ENCODE measurements at places on chromosomes 12 and 14.

- DNase-seq, result no peak
These were observed 53.1 kb downstream of the BRMS1L start for GRCh38 chr14:35879151-35879648.

- no peak for DNase-seq
These were observed 131.4 kb downstream of the BBS10 start for GRCh38 chr12:76216585-76217472.

DNA sequence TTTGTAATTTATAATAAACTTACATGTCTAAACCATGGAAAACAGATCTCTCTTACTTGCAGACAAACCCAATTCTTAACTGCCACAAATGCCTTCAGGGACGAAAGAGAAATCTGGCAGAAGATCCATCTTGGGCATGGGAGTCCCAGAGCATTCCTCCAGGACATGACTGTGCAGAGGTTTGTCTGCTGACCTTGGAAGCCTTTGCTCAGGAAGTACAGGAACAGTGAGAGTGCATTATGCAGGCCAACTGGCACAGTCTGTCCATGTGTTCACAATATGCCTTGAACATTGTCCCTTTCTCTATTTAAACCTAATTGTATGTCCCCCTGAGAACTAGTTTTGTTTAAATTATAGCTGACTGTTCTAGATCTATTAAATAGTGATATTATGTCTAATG, 467.1 kb downstream of the ATP23 start:
- no peak for DNase-seq

DNA sequence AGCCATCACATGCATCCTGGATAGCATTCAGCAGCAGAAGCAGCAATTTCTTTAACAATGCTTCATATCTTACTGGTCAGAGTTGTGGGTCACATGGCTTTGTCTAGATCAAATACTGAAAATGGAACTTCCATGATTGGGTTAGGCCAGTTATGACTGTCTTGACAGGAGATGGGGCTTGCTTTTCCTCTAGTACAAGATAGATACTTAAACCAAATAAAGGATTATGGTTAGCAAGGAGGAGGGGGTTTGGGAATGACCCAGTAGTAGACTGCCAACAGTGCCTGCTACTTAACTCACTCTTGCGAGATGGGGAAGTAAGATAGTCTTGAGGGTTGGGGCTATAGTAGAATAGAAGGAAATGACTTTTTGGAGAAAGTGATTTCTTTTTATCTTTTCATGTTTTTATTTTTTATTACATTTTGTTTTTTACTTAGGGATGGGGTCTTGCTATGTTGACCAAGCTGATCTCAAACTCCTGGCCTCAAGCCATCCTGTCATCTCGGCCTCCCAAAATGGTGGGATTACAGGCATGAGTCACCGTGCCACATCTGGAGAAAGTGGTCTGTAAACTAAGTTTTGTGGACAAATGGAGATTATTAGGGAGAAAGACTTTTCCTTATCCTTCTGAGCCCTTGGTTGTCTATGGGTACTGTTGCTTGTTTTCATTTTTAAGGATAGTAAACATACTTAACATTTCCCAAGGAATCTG, 37.6 kb downstream of the WNK1 start:
- no peak for DNase-seq

GRCh38 chr12:23803540-23803939, 145.9 kb downstream of the SOX5 start:
- DNase-seq, result no peak

DNA sequence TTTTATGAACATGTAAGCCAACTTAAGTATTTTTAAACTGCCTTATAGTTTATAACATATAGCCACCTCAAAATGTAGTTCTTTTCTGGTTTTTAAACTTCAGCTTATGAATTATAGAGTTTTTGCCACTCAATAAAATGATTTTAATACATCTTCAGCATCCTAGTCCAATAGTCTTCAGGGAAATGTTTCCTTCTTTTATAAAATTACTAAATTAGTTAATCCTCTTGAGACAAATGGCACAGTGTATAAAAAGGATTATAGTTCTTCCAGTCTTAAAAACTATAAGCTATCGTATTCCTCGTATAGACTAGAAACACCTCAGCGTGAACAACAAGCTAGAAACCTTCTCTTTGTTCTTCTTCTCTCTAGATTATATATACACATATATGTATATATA, at the start of gene OR6C74:
Gene OR6C74, plus strand, starts transcription at position 301 of the 400 bp plus-strand sequence. CDS start 2,679 bp downstream, outside the sequence.
- DNase-seq, result no peak

- DNase-seq, result peak; percentile 39
These were observed 2.0 kb upstream of the ATN1 start for GRCh38 chr12:6925540-6926279.

DNA sequence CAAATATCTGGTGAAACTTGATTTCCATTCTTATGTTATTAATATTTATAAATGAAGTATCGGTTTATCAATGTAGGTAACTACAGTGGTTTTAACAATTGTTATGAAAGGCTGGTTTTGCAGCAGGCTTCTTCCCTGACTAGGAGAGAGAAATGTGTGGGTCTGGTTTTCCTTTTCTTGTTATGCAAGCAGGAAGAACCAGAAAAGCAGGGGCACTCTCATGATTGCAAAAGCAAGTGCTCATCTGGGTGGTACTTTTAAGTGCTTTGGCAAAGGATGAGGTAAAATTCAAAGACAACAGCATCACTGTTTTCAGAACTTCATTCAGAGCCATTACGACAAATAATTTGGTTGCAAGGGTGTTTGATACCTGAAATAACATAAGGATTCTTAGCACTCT, 105.6 kb downstream of the PTPRO start:
- no peak for DNase-seq

GRCh38 chr12:12406762-12407161, 49.9 kb downstream of the BORCS5 start:
- no peak for DNase-seq

DNA sequence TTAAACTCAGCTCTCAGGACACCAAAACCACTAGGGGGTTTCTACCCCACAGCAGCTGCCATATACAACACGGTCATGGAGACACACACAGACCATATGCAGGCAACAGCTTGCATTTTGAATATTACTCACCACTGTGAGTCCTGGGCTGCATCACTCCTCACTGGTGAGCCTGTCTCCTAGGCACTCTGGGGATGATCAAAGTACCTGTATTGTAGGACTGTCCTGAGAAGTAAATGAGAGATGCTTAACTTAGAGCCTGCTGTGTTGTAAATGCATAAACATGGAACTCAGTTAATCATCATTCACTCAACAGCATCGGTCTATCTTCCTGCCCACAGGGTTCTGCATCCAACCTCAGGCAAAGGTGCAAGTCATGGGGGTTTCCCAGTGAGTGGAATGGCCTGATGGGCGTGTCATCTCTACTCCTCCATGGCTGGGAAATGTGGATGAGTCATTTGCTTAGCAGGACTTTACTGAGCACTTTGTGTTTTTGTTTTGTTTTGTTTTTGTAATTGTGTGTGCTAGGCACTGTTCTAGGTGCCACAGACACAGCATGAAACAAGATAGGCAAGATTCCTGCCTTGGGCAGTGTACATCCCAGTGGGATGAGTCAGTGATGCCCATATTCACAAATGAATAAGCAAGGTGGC, 1141.2 kb upstream of the TMEM132C start:
- no peak for DNase-seq

- DNase-seq, result no peak
These were observed 68.1 kb downstream of the TTC9 start for GRCh38 chr14:70709726-70710382.

GRCh38 chr12:124470139-124470538, 97.3 kb downstream of the NCOR2 start:
- DNase-seq, result no peak

- no peak for DNase-seq
These were observed 120.0 kb downstream of the KCNA5 start for GRCh38 chr12:5163661-5164060.

DNA sequence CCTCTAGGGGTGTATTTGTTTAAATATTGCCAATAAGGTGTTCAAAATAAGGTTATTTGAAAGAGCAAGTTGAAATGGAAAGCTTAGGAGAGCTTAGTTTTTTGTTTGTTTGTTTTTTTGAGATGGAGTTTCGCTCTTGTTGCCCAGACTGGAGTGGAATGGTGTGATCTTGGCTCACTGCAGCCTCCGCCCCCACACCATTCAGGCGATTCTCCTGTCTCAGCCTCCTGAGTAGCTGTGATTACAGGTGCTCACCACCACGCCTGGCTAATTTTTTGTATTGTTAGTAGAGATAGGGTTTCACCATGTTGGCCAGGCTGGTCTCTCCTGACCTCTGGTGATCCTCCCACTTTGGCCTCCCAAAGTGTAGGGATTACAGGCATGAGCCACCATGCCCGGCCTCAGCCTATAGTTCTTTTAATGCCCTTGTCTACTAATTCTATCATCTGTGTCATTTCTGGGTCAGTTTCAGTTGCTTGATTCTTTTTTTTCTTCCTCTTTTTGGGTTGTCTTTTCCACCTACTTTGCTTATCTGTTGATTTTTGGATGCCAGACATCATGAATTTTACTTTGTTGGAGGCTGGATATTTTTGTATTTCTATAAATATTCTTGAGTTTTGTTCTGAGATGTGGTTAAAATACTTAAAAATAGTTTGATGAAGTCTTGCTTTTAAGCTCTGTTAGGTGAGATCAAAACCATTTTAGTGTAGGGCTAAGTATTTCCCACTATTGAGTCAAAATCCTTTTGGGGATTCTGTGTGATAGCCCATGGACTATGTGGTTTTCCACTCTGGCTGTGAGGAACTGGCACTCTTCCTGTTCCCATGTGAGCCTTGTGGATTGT, 18.7 kb downstream of the RCOR1 start:
- DNase-seq, result no peak

DNA sequence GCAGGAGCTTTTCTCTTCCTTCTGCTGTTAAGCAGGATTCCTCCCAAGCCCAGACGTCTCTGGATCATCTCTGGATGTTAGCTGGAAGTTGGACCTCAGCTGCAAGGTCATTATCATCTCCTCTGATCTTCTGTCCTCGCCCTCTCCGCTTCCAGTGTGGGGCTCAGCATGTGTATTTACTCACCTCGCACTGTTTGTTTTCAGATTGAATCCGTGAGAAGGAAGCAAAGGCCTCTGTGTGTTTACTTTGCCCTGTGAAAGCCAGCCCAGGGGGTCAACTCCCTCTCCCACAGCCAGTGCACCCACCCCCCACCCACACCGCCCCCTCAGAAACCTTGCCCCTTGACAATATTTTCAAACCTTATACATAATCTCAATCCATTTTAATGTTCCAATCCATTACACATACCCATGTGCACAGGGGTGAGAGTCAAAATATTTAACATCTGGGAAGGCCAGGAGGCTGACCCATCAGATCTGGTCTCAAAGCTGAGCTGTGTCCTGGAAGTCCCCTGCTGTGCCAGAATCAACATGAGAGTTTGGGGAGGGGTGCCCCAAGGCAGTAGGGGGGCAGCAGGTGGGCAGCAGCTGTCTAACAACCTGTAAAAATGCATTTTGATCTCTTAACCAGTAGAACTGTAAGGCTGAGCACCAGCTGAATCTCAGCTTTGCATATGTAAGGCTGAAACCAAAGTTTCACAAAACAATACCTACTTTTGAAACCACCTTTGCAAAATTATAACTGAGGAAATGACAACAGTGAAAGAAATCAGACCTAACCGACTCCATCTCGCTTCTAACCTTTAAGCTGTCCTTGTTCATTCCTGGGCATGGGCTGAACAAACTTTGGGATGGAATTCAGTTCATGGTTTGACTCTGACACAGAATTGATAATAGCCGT, 157.9 kb downstream of the ZNF664 start:
- DNase-seq, result no peak

GRCh38 chr14:50344876-50345563, 32.9 kb downstream of the DMAC2L start:
- no peak for DNase-seq

GRCh38 chr14:33859306-33859705, 91.6 kb downstream of the EGLN3 start:
- DNase-seq, result no peak

- no peak for DNase-seq
These were observed 57.3 kb downstream of the FNTB start for GRCh38 chr14:65043893-65044595.

DNA sequence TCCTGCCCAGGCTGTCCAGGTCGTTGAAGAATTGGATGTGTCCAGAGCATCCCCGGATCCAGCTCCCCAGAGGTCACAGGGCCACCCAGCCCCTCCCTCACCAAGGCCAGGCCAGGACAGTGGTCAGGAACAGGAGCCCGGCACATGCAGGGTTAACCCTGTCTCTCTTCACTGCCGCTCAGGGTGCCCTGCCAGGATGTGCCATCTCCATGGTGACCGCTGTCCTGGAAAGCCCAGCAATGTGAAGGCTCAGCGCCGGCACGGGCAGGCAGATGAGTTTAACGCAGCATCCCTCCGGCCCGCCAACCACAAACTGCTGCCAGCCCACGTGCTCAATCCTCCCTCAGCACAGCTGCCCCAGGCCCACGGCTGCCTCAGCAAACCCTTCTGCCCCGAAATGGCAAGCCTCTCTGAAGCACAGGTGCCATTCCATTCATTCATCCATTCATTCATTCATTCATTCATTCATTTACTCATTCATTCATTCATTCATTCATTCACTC, 4.4 kb downstream of the TMEM179 start:
- DNase-seq, result no peak

Measured in C1 segment of cervical spinal cord (tissue), 14 donors.